ENCODE measurements at places on chromosomes 6 and 20.

DNA sequence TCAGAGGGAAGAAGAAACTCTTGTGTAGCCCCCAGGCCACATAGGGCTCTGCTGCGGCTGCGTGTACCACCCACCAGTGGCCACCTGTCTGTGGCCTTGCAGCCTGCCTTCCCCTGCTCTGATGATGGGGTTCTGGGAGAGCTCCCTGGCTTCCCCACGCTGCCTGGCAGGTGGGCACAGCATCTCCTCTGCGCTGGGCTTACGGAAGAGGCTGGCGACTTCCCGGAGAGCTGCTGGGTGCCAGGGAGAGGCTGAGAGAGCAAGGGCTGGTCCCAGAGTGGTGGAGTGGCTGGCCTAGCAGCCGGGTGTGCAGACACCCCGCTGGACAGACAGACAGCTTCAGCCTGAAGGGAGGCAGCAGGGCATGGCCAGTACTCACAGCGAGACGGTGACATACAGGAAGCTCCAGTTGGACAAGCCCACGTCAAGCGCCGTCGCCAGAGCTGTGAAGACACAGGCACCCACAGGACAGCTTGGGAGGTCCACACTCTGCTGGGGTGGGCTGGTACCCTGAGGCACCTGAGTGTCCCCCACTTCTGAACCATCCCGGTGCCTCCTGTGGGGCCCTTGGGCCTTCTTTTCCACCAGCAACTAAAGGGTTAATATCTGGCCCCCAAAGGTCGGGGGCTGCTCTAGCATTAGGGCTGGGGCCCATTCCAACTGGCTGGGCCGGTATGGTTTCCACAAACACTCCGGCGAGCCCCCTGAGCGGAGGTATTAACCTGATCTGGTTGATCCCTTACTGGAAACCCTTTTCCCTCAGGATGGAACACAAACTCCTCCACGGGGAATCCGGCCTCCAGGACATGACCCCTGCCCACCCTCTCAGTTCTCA, 48.1 kb upstream of the CDH22 start:
- no peak for DNase-seq

DNA sequence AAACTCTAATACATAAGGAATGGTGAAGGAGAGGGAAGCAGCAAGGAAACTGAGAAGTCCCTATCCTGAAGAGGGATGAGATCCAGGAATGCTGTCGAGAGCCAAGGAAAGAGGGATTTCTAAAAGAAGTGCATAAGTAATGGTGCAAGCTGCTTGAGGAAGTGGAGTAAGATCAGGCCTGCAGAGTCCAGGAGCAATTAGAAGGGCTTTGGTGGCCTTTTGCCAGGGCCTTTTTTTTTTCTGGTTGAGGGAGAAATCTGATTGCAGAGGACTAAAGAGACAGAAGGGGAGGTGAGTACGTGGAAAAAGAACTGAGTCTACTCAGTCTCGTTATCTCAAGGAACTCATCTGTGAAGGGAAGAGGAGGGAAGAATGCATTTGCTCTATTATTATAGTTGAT, 396.2 kb downstream of the UTRN start:
- DNase-seq = no peak

DNA sequence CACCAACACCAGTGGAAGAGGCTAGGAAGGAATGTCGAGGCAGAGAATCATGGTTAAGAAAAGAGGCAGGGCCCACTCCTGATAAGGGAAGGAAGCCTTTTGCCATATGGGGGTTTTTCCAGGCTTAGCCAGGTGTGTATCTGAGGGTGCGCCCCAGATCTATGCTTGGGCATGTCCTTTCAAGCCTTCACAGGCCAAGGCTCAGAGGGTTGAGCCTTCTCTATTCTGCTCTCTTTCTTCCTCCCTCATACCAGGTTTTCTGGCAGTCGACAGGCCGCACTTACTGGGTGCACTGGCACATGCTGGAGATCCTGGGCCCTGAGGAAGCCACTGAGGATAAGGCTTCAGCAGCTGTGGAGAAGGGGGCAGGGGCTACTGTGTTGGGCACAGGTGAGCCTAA, 4.7 kb downstream of the CUL9 start:
- no peak for DNase-seq

- no peak for DNase-seq
Measured at GRCh38 chr6:165298875-165299274, 10.5 kb downstream of the C6orf118 start.

DNA sequence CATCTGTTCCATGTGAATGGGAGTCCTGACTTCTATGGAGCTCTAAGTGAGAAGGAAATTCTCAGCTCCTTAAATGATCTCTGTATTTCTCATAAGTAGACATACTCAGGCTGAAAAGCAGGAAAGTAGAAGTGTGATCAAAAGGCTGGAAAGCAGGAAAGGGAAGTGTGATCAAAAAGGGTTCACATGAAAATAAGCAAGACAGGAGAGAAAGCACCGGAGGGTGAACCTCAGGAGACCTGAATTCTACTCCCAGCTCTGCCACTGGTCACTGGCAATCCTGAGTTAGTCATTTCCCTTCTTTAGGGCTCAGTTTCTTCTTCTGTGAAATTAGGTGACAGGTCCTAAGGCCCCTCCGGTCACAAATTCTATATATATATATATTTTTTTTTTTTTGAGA, 55.5 kb upstream of the TRERF1 start:
- no peak for DNase-seq

- DNase-seq = no peak
Measured at GRCh38 chr6:127868338-127868737, 32.5 kb downstream of the THEMIS start.

GRCh38 chr6:13548500-13549210, 25.7 kb upstream of the SIRT5 start:
- DNase-seq = no peak

- DNase-seq = no peak
Measured at GRCh38 chr20:18524646-18525045, 16.9 kb downstream of the SEC23B start.

DNA sequence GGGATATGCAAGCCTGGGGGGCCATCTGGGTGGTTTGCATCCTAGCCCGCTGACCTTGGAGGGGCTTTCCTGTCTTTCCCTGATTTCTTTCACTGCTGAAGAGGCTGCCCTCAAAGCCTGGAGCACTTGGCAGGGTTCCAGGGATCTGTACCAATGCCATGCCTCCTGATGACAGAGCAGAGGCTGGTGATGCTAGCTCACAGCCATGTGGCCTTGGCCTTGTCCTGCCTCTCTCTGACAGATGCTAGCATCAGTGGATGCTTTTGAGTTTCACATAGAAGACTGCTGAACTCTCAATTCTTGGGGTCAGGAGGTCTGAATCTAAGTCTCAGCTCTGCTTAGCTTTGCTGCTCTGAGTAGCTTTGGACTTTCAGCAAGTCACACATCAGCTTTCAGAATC, 21.9 kb upstream of the RREB1 start:
- DNase-seq = no peak

DNA sequence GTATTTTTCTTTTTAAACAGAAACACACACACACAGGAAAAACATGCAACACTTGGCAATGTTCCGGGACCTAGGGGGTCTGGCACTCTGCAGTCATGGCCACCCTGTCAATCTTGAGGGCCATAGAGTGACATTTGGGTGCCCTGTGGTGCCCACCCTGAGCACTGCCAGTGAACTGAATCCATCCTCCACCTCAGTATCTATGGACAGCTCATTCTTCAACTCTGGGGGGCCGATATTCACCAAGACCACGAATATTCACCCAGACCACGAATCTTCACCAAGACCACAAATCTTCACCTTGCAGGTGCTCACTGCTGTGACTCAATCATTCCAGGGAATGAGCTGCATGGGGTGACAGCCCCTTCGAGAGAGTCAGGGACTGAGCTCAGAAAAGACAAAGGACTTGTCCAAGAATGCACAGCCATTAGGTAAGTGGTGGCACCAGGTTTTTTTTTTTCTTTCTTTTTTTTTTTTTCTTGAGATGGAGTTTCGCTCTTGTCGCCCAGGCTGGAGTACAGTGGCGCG, 19.1 kb downstream of the SNAI1 start:
- no peak for DNase-seq

GRCh38 chr6:106829451-106829850, 145.1 kb downstream of the CD24 start:
- DNase-seq = no peak

DNA sequence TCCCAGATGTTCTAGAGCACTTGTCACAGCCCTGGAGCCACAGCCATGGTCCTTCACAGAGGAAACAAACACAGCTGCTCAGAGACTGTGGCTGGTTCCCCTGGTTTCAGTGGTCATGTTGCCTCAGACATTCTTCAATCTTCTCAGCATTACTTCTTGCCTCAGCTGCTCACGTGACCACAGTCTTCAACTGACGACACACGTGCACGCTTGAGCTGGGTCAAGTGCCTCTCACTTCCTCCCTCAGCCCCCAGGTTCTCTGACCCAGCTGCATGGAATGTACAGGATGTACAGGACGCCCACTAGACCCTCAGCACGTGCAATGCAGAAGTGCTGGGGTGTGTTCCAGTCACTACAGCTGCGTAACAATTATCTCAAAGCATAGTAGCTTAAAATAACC, 159.8 kb upstream of the GGTLC1 start:
- DNase-seq = no peak
